ENCODE measurements at places on chromosomes 1 and 21.
A peak's percentile ranks its signal among the peaks of the same experiment; 100 is the strongest.

GRCh38 chr1:37305841-37306240 is 168.5 kb upstream of the ZC3H12A start:
- DNase-seq, result no peak

DNA sequence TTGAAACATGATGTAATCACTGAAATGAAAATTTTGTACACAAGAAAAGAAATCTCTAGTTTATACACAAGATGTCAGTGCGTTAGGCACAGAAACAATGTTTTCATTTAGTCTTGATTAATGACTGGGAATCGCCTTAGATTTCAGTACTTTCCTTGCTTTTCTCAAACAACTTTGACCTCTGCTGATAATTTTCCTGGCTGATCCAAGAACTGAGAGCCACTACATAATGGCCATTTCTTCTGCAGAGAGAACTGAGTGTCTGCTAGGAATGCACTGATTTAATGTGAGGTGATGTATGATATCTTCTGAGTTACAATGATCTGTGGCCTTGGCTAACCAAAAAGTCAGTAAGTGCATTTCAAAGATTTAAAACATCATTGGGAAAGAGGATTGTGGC is 308.1 kb downstream of the CTH start:
- DNase-seq, result no peak

DNA sequence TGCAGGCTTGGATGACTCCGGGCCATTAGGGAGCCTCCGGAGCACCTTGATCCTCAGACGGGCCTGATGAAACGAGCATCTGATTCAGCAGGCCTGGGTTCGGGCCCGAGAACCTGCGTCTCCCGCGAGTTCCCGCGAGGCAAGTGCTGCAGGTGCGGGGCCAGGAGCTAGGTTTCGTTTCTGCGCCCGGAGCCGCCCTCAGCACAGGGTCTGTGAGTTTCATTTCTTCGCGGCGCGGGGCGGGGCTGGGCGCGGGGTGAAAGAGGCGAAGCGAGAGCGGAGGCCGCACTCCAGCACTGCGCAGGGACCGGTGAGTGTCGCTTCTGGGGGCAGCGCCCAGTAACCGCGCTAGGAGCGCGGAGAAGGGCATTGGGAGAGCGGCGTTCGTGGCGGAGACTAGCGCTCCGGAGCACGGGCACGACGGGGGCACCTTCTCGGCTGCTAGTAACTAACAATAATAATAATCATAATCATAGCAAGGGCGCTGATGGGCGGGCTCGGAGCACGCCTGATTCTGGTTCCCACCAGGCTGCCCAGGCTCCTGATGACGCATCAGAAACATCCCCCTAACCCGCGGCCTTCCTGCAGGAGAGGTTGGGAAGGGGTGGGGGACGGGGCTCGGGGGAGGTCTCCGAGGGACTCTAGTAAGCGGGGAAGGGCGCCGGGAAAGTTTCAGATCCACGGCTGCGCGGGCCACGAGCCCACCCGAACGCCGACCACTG is at the start of gene MX1:
Gene MX1 (plus strand): TSS at position 286 of the 722 bp plus-strand sequence. CDS start 5,832 bp downstream, outside the sequence.
- DNase-seq, result no peak

GRCh38 chr1:225508538-225509375 is 80.9 kb upstream of the LBR start:
- peak; percentile 64 for DNase-seq

DNA sequence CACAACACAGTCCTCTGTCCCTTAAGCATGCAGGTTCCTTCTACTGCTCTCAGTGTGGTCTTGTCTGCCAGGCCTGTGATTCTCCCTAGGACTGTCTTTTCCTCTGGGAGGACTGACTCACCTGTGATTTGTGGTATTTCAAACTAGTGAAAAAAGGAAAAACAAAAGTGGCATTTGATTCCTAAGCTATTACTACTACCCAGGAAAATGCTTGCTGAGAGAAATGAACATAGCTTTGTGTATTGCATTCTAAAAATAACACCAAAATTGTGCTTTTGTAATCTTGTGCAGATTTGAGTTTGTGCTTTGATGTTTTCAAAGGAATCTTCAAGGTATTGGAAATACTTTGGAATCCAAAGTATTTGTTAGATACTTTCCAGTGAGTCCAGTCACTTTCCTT is 57.0 kb downstream of the GPR161 start:
- no peak for DNase-seq

GRCh38 chr1:199742547-199742946 is 285.0 kb upstream of the NR5A2 start:
- no peak for DNase-seq

GRCh38 chr1:154418923-154419619 is 13.9 kb downstream of the IL6R start:
- no peak for DNase-seq

DNA sequence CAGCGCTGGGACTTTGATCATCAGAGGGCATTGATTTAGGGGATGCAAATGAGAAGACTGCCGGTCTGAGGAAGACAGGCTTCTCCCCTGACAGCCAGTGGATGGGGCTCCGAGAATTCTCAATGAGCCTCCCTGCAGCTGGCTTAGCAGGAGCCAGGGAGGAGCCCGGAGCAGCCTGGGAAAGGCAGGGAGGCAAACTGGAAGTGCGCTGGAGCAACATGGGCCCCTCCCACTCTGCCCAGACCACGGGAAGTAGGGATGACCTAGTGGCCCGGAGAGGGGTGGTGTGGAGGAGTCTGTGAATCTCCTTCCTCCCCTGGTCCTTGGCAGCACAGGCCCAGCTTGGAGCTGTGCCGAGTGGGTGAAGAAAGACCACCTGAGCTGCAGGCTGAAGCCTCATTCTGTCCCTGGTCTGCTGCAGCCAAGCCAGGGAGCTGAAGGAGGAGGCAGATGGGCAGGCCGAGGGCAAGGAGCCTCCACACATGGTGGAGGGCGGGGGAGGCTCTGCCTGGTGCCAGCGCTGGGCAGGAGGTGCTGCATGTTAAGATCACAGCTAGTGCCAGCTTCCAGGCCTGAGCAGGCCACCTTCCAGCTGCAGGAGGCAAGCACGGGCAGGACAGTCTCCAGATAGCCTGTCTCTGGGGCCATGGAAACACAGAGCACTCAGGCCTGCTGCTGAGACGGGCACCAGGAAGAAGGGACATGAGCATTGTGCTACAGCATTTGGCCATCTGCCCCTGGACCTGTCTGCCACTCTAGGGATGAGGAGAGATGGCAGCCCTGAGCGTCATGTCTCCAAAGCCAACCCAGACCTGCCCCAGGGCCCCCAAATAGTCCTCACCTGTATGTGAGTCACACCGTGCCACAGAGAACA is 12.2 kb upstream of the CLSTN1 start:
- DNase-seq, result peak; percentile 98

DNA sequence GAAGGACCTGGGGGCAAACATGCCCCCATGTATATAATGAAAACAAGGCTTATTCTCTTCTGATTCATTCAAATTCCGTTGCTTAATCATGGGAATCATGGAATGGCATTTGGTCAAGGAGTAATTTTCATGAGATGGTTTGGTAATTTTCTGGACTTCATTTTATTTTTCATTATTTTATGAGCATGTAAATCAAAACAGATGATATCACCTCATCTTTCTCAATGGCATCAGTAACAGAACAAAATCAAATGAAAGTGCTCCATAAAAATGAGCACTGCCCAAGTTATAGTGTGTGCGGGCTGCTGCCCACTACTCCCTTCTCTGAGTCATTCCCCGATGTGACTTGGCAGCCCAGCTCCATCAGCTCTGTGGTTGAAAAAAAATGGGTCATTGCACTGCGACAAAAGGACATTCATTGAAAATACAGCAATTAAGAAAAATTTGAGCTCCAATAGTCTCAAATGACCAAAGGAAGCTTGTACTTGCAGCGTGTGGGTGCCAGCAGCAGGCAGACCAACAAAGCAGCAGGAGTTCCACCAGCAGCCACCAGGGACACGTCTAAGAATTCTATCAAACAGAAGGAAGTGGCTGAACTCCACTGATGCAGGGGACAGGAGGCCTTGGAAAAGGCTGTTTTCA is 84.3 kb upstream of the VAV3 start:
- peak; percentile 17 for DNase-seq

DNA sequence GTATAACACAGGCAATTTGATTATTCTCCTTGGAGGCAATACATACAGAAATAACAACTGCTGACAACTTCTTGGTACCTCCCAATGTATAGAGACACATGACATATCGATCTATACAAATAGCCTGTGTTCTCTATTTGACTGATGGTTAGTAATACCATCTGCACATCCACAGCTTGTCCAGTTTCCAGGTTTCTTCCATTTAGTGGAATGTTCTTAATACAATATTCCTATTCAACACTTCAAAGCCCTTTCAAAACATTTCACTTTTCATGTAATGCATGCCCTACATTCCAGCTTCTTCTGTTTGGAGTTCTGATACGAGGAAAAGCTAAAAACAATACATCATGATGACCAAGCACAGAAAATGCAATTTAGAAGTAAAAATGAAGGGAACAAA is 37.0 kb upstream of the GORAB start:
- no peak for DNase-seq

DNA sequence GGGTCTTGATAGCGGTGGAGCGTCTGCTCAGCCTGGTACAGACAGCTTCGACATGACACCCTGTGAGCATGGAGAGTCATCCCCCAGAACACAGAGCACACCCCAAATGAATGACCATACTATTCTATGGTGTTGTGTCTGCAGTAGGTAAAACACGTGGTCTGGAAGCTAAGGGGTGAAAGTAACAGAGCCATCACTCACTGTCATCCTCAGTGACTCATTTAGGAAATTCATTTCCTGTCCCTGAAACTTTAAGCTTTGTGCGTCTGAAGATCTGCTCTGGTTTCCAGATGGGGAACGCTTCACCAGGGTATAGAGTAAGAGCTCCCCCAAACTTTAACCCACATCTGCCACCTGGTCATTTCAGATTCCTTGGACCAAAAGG is 94.8 kb upstream of the DISP3 start:
- no peak for DNase-seq

DNA sequence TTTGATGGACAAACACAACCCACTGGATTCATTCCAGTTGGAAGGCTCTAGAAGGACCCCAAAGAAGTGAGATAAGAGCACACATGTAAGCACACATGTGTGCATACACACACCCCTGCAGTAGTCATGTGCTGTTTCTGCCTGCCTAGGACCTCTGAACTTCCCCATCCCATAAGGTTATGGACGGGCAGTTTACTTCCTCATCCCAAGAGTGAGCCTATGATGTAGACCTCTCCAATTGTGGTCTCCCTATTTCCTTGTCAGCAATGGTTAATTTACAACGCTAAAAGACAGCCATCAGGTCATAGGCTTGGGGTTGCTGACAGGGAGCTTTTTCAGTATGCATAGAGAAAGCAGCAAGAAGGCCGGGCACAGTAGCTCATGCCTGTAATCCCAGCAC is 15.4 kb upstream of the ADAR start:
- DNase-seq, result no peak

DNA sequence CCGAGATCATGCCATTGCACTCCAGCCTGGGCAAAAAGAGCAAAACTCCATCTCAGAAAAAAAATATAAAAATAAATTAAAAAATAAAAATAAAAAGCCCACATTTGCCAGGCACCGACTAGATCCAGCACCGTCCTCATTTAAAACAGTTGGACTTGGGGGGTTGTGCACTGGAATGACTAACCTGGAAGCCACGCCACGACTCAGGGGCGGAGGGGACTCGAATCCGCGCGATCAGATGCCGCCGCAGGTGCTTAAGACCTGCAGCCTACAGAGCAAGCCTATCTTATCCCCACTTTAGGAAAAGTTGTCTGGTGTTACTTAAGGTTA is 38.5 kb downstream of the ZBTB8OS start:
- no peak for DNase-seq

DNA sequence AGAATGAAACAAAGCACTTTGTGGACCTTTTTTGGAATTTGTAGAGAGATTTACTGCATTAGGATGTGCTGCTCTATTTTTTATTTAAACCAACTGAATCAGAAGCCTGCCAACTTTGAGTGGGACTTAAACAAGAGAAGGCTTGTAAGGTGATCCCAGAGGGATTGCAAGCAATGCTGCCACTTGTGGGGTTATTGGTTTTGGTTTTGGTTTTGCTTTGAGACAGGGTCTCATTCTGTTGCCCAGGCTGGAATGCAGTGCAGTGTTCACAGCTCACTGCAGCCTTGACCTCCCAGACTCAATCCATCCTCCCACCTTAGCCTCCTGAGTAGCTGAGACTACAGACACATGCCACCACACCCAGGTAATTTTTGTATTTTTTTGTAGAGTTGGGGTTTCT is 32.2 kb upstream of the GNG5 start:
- no peak for DNase-seq

- DNase-seq, result peak; percentile 68
Measured at GRCh38 chr1:41418857-41419583, 57.8 kb downstream of the FOXO6 start.

DNA sequence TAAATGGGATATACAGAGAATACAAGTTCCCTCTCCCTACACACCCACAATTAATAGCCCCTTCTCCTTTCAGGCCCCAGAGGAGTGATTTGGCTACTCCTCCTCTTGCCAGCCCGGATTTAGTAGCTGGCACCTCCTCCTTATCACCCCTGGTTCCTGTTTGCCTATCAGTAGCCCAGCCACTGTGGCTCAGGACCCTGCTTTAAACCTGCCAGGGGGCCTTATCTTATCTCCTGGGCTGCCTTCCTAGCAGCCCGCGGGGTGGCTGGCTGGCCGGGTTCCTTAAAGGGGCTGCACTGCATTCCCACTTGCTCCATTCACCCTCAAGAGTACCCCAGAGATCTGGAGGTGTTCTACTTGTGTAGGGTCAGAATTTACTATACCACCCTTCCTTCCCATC is 70.4 kb downstream of the PLEKHA6 start:
- no peak for DNase-seq

GRCh38 chr1:2894381-2895041 is 93.0 kb upstream of the TTC34 start:
- no peak for DNase-seq

- no peak for DNase-seq
Measured at GRCh38 chr1:119442756-119443155, 27.8 kb downstream of the HSD3B2 start.

GRCh38 chr21:32508558-32508957 is 76.8 kb downstream of the TCP10L start:
- no peak for DNase-seq

- DNase-seq, result no peak
Measured at GRCh38 chr1:184593597-184593996, 161.1 kb downstream of the EDEM3 start.

DNA sequence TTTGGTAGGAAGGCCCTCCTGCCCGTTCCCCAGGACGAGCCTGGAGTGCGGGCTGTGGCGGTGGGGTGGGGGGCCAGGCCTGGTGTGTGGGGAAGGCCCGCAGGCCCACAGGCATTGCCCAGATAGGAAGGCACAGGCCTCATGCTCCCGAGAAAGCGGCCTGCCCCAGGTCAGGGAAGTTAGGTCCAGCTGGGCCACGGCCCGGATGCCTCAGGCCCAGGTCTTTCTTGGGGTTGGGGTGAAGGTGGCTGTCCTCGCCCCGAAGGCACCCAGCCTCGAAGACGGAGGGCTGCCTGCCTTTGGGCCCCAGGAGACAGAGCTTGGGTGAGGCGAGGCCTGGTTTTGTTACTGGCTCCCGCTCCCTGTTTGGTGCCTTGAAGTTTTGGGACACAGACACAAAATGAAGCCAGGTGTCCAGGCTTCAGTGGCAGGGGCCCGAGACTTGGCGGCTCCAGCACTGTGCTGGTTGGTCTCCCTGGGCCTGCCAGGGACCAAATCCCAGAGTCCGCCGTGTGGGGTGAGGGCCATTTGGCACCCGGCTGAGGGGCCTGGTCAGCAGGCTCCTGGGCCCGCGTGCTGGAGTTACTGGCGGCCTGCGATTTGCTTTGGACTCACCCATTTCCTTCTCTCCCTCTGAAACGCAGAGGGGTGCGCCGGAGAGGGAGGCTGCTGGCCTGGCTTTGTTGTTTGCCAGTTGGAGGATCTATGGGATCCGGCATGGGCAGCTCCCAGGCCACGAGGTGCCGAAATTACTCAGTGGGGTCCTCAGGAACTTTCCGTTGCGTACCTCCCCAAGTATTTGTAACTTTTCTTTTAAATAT is 2.0 kb downstream of the SKI start:
- no peak for DNase-seq
